ENCODE measurements at places on chromosomes 2 and 18.

GRCh38 chr2:58930537-58930936, 689.4 kb upstream of the FANCL start:
- no peak for DNase-seq

- DNase-seq: no peak
Measured at GRCh38 chr2:175755169-175755568, 246.9 kb downstream of the LNPK start.

DNA sequence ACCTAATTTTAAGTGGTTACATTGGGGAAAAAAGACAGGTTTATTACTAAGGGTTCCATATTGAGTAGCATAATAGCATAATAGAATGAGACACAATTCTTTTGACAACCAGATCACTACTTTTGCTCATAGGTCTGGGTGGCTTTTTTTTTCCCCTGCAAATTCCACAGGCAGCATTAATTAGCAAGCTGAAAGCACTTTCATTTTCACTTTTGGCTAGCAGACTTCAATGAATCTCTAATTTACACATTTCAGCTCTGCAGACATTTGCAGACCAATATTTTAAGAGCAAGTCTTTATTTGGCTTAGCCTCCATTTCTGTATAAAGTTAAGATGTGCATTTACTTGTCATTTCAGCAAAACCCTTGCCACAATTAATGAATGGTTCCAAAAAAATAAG, 185.5 kb downstream of the NOL4 start:
- no peak for DNase-seq

GRCh38 chr2:64092502-64092901, 51.7 kb downstream of the PELI1 start:
- no peak for DNase-seq

DNA sequence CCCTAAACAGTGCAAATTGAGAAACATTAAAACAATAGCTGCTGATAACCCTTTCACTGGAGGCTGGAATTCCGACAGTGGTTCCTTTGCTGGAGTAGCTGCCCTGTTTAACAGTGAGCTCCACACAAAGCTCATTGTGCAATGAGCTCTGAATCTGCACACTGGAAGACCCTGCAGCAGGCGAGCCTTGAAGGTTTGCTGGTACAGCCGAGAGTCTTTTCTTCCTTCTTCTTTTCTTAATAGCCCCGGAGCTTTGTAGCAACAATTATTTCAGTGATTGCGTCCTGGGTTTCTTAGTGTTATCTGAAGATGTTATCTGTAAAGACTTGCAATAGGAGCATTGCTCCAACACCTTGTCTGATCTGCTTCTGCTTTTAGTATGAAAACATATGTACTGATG, 50.8 kb upstream of the CXCR4 start:
- DNase-seq: no peak

Data from stimulated activated CD8-positive, alpha-beta memory T cell treated with anti-CD3 and anti-CD28 coated beads, Interleukin-4, amount 100 ng/mL, for 4 hours (primary cell).